Activated CD4-positive, alpha-beta T cell treated with anti-CD3 and anti-CD28 coated beads, Interleukin-2, amount 50 U/mL, for 1 hour (primary cell): ENCODE measurements at places on chromosomes 7 and 10.

GRCh38 chr10:35191523-35191922 is 64.9 kb downstream of the CREM start:
- DNase-seq: no peak

DNA sequence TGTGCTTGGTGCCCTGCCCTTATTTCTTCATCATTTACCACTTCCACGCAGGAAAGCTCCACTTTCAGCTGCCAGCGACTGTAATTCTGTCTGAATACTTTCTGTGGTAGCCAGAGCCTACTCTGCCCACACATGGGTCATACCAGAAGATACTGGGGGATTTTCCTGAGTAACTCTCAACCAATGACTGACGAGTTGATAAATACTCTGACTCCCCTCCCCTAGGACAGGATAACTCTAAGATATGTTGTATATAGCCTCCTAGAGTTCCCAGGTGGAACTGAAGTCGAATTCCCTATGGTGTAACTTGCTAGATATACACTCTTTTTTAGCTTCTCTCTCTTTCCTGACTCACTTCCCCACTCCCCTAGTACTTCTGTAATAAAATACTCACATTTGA is 29.8 kb downstream of the SEM1 start:
- DNase-seq: no peak

DNA sequence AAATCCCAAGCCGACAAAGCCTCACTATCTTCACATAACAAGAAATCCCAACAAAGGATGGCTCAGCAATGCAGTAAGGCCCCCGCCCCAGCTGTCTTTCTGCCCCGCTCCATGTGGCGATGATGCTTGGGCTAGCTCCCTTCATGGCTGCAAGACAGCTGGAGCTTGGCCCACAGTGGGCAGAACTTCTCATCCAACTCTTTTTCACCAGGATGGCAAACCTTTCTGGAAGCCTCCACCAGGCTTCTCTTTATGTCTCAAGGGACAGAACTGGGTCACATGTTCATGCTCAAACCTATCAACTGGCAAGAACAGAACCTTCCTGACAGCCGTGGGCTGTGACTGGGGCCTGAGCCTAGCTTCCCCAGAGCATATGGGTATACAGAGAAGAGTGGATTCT is 260.5 kb upstream of the MKLN1 start:
- DNase-seq: no peak

- no peak for DNase-seq
These were observed 56.6 kb upstream of the ANK3 start for GRCh38 chr10:60446070-60446833.

DNA sequence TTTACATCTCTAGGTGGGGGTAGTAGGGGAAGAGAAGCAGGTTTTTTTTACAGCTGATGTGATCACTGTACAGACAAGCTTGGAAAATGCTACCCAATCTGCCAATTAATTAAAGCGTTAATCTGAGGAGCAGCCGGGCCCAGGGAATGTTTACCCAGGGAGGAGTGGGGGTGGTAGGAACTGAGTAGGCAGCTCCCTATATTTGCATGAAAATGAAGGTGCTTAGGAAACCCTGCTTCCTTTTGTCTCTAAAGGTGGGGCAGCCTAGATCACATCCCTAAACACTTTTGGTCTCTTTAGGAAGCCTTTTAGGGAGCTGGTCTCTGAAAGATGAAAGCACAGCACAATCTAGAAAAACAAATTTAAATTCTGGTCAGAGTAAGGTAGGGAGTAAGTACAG is 53.0 kb upstream of the NFKB2 start:
- DNase-seq: no peak

- DNase-seq: no peak
These were observed 616.3 kb upstream of the IGFBP3 start for GRCh38 chr7:46537191-46537905.

- DNase-seq: no peak
These were observed 568.9 kb upstream of the ANKRD30A start for GRCh38 chr10:36556468-36556867.

DNA sequence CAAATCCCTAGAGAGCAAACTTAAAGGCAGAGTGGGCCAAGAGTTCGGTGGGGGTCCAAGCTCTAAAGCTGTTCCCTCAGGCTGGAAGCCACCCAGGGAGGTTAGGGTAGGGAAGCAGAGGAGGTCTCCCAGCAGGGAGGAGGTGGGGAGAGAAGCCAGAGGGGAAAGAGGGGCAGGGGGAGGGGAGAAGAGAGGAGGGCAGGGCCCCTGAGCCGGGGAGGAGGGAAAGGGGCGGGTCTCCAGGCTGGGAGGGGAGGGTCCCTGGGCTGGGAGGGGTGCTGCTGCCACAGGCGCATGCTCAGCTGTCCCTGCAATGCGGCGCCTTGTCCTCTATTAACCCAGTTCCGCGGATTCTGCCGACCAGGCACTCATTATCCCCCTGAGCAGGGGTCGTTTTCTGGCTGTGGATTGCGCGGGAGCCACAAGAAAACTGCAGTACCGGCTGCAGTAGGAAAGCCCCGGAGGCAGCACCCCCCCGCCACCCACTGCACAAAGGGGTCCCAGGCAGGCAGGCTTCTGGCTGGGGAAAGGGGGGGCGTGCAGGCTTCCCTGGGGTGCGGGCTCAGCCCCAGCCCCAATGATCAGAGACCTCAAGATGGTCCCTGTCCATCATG is 49.3 kb downstream of the CAMK2B start:
- no peak for DNase-seq

DNA sequence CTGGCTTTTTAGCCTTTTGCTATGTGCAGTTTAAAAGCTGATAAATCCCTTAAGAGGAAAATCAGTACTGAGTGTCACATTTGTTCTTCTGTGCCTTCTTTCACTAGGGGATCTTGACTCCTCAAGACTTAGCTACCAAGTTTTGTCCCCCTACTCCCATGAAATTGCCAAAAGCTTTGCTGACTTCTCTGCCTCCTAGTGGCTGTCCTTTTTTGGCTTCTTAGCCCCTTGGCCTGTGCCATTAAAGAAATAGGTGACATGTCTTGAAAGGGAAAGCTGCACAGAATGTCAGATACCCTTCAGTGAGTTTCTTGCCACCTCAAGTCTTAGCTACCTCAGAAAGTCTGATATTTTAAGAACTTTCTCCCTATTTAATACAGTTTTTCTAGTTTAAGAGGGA is 10.5 kb downstream of the MKLN1 start:
- no peak for DNase-seq

DNA sequence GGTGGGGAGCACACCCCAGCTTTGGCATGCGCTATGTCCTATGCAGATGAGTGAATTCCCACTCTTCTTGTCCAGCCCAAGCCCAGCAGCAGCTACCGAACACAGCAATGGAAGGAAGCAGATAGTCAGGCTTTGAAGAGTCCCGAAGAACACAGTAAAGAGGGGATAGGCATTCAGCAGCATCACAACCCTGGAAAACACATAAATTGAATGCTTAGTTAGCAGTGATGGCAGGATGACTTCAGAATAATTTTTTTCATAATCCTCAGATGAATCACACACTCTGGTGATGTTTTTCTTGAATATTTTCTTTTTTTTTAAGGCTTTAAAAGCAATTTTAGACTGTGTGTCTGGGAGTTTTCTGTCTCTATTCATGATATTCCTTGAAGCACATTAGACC is 95.8 kb downstream of the CFAP58 start:
- DNase-seq: no peak

DNA sequence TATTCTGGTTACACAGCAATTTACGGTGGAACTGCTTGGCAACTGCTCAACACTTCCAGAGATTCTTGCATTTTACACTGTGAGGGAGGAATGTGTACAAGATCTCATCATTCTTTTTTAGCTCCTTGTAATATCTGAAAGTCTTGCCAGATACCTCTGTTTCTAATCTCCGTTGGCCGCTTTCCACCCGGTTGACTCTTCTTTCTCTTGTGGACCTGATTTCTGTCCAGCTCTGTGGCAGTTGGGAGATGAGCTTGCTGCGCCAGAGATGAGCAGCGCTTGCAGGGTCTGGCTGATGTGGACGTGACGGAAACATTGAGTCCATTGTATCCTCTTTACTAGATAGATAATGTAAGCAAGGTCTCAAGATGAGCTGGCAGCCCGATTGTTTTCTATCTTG is 27.6 kb downstream of the SPAG6 start:
- DNase-seq: no peak

GRCh38 chr10:88913127-88913526 is 33.1 kb downstream of the STAMBPL1 start:
- no peak for DNase-seq

DNA sequence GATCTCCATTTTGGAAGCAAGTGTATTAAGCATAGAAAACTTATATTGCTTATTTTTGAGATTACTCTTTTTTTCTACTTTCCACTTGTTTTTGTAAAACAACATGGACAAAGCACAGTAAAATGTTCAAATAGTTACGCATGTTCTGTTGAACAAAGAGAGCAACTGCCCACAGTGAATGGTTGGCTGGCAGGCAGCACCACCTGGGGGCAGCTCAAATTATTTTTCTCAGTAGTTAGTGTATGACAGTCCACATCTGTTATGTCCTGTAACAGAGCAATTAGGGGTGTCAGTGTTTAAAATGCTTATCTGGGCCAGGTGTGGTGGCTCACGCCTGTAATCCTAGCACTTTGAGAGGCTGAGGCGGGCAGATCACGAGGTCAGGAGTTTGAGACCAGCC is 46.1 kb upstream of the CACUL1 start:
- DNase-seq: peak; percentile 11

GRCh38 chr7:116242759-116243158 is 32.4 kb downstream of the TES start:
- no peak for DNase-seq

DNA sequence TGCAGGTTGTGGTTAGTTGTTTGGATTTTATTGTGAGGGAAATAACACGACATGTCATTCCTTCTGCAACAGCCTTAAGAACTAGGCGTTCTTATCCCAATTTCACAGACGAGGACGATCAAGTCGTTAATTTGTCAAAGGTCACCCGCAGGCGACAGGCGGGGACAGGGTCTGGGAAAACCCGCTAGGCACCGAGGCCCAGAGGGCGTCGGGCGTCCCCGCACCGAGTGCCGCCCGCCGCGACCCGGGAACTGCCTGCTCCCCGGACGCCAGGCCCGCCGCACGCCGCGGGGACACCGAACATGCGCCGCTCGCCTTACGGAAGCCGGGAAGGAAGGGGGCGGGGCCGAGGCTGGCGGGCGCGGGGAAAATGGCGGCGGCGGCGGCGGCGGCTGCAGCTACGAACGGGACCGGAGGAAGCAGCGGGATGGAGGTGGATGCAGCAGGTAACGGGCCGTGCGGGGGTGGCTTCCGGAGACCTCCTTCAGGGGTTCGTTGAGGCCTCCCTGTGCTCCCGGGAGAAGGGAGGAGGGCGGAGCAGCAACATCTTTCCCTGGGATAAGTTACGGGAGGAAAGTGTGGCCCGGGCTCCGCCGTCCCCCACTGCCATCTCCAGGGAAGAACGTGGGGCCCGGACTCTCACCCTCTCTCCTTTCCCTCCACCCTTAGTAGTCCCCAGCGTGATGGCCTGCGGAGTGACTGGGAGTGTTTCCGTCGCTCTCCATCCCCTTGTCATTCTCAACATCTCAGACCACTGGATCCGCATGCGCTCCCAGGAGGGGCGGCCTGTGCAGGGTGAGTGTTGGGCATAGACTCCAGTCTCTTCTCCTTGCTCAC is at the start of gene COPS6:
COPS6 (plus strand) TSS at position 349 of the 837 bp plus-strand sequence; CDS start at position 371, 22 bp downstream.
- DNase-seq: peak; percentile 84

- DNase-seq: no peak
These were observed 44.5 kb downstream of the ZWINT start for GRCh38 chr10:56316603-56317002.

DNA sequence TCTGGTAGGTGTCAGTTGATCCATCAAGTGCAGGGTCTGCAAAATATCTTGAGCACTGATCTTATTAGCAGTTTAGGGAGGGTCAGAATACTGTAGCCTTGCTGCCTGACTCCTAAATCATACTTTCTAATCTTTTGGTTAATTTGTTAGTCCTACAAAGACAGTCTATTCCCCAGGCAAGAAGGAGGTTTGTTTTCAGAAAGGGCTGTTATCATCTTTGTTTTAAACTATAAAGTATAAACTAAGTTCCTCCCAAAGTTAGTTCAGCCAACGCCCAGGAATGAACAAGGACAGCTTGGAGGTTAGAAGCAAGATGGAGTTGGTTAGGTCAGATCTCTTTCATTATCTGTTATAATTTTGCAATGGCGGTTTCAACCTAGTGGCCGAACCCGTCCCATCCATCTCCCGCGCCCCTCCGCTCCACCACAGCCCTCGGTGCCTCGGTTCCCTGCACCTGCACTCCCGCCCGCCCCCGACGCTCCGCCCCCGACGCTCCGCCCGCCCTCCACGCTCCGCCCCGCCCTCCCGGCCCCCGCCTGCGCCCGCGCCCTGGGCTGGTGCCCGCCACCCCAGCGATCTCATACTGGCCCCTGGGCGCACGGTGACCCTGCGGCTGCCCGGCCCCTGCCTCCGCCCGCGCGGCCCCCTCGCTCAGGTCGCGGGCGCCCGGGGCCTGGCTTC is at the start of gene ADCK2:
ADCK2 (plus strand) TSS at position 564 of the 681 bp plus-strand sequence. CDS start 386 bp downstream, outside the sequence.
- DNase-seq: peak; percentile 56

GRCh38 chr7:56007167-56007652 is 42.8 kb downstream of the NIPSNAP2 start:
- DNase-seq: no peak

DNA sequence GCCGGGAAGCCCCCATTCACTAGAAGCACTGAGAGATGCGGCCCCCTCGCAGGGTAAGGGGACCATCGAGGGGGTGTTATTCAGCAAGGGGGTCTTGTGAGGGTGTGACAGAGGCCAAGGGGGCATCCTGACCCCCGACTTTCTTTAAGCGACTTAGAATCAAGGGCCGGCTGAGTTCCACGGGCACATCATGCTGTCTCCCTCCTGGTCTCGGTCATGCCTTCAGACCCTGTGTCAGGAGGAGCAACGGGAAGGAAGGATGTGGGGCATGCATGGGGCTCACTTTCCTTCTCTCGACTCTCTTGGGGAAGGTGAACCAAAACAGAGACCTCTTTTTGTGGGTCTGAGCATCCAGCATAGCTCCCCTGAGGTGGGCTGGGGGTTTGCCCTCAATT is 2.5 kb downstream of the ACSL5 start:
- no peak for DNase-seq

GRCh38 chr7:1812509-1813393 is 142.7 kb downstream of the ELFN1 start:
- no peak for DNase-seq

- DNase-seq: no peak
These were observed 442.6 kb upstream of the IGFBP3 start for GRCh38 chr7:46363688-46364087.

DNA sequence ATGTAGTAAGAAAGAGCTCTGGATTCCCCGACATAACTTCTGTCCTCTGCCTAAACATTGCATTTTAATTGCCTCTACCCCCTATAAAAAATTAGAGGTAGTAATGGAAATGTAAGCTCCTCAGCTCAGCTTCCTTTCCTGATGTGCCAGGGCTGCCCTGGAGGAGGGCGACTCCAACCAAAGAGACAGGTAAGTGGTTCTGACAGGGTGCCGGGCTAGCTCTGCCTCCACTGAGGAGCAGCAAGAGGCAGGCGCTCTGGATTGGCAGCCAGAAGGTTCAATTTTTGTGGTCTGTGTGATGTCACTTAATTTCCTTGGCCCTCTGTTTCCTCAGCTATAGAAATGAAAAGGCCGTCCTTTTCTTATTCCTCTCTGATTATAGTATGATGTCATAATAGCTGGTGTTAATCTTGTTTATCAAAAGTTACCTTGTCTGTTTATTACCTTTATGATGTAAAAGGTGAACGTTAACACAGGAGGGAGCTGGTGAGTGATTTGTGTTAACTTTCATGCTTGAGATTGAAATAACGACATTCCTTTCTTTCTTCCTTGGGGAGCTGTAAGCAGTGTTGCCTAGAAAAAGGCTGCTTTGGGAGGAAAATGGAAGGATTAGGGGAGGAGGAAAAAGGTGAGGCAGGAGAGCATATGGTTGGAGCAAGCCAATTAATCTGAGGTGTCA is 51.8 kb downstream of the ANLN start:
- no peak for DNase-seq

- DNase-seq: no peak
These were observed 17.5 kb downstream of the LAMB4 start for GRCh38 chr7:108112683-108113082.

GRCh38 chr7:155251831-155252230 is 45.8 kb upstream of the INSIG1 start:
- no peak for DNase-seq
